ENCODE measurements at places on chromosomes 3 and 15.

DNA sequence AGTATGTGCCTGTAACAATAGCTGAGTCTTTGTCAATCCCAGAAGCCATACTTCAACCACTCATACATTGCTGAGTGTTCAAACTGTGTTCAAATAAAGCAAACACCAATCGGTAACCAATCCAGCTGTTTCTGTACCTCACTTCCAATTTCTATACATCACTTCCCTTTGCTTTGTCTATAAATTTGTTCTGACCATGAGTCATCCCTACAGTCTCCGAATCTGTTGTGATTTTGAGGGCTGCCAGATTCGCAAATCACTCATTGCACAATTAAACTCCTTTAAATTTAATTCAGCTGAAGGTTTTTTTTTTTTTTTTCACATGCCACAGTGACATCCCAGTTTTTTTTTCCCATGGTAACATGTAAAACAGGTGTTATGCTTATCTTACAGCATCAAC is 870.3 kb downstream of the NAALADL2 start:
- no peak for DNase-seq

- DNase-seq = no peak
Observed at GRCh38 chr3:29255854-29256696, 24.8 kb upstream of the RBMS3 start.

- DNase-seq = no peak
Observed at GRCh38 chr3:152729906-152730305, 105.0 kb upstream of the P2RY1 start.

- no peak for DNase-seq
Observed at GRCh38 chr15:64851503-64851840, 9.8 kb downstream of the PLEKHO2 start.

DNA sequence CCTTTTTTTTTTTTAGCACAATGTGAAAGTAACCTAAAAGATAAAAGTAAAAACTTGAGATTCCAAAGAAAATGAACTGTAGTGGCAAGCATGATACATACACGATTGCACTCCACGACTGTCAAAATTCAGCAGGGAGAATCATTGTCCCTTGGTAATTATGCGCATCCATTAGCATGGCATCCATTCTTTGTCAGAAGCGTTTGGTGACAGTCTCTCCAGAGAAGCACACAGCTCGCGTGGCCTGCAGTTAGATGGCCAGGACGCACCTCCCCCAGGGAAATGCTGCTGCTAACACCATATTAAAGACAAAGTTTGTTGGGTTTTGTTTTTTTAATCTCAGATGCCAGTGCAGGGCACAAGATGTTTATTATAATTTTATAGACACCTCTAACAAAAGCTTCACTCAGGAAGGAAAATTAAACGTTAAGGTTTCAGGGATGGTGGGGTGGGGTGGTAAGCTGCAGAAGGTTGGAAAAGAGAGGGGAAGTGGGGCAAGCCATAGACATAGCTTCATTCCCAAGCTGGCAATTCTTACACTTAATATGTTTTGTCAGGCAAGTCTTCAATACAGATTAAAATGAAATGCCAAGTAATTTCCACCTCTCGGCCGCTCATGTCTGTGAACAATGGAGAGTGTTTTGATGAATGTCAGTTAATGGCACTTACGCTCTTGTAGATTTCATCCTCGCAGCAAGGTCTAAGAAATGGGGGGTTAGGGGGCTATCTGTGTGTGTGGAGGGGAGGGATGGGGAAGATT is 142.8 kb upstream of the TOPAZ1 start:
- peak; percentile 77 for DNase-seq

- DNase-seq = no peak
Observed at GRCh38 chr3:189836795-189837194, 205.6 kb downstream of the TP63 start.

DNA sequence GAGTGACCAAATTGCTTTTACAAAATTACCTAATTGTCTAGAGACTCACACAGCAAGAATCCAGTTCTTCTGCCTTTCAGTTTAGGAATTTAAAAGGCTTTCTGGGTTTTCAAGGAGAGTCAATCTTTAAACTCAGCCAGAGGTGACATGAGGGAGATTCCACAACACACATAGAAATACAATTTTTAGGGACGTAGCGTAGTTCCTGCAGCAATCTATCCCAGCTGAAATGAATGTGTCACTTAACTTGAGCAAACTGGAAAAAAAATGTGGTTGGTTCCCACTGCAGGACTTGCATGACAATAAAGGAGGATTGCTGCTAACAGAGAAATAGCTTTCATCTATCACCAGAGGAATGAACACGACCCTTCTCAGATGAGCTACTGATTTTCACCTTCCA is 269.7 kb downstream of the OTOL1 start:
- DNase-seq = no peak

GRCh38 chr15:57586661-57587424 is 4.9 kb upstream of the MYZAP start:
- no peak for DNase-seq

- DNase-seq = no peak
Observed at GRCh38 chr3:49790626-49791411, 4.5 kb upstream of the IP6K1 start.

- no peak for DNase-seq
Observed at GRCh38 chr3:134325061-134325705, 49.1 kb downstream of the AMOTL2 start.

- no peak for DNase-seq
Observed at GRCh38 chr15:31977138-31977537, 53.2 kb upstream of the CHRNA7 start.

DNA sequence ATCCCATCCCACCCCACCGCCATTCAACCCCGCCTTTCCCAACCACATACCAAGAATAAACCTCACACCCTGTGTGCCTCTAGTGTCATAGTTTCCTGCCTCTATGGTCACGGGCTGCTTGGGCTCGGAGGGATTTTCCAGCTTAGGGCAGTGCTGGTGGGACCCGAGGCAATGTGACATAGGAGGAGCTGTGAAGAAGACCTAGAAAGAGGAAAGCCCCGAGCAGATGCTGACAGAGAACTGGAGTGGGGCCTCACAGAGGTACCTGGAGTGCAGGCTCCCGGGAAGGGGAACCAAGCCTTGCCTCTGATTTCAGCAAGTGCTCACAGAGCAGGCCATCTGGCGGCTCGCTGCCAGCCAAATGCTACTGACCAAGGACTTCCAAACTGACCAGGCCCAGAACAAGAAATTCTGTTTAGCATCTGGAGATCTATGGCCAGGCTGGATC is 27.5 kb downstream of the BHLHE40 start:
- DNase-seq = no peak

DNA sequence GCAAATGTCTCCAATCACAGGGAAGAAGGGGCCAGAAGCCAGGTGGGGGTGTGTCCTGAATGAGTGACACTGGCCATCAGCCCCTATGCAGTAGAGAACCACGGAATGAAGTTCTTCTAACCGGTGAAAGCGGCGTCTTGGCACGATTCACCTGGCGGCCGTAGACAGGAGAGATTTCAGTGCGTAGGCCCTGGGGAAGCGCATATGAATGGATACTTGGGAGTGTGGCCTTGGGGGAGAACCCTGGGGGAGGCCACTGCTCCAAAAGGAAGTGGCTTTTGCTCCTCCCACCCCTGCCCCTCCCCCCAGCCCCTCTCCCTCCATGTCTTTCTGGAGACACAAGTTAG is 43.6 kb downstream of the RBPMS2 start:
- DNase-seq = no peak

DNA sequence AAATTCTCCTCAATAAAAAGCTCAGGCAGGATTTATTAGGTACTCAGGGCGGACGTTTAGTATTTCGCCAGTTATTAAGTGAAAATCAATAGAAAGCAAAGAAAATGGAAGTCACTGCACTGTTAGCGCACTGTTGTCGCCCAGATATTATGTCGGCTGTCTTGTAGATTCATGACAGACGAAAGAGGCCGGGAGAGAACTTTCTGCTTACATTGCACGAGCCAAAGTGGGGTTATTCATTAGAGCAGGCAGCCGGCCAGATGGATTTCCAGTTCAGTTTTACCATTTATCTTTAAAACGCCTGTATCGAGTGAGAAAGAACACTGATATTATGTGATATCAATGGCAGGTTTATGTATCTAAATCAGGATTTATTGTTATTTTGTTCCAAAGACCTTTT is 866.0 kb upstream of the NR2F2 start:
- no peak for DNase-seq

DNA sequence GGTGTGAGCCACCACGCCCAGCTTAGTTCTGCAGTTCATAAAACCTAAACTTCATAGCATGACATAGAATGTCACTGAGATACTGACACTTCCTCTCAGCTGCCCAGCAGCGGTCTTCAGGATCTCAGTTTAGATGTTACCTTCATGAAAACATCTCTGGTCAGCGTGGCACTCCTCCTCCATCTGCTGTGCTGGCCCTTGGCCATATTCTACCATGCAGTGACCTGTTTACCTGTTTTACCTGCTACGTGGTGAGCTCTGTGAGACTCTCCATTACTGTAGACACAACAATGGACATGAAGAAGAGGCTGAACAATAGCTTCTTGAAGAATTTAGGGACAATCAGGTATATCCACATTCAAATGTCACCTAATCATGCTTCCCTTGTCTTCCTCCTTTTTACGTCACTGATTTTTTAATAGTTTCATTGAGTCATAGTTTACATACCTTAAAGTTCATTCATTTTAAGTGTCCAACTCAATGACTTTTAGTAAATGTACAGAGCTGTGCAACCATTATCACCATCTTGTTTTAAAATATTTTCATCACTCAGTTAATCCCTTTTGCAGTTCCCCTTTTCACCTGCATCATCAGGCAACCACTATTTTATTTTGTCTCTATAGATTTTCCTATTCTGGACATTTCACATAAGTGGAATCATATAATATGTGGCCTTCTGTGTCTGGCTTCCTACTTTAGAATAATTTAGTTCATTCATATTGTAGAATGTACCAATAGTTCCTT is 32.2 kb upstream of the PTPN23 start:
- no peak for DNase-seq

All from pons (tissue), 1 donor.